Smooth muscle cell of trachea (primary cell): ENCODE measurements at places on chromosomes 7 and 10. TPM values are rescaled to one million over a fixed set of nuclear protein-coding genes. Genes with fewer than 3 reads are reported as not detected.

The FAM13C gene
- 2.5 and 3.3 TPM in 2 replicates for total RNA-seq

The CYP3A5 gene
- 0.17 and 0.44 TPM in 2 replicates for total RNA-seq

The FEZF1 gene
- total RNA-seq: not detected in 2 replicates

The HOXA13 gene
- total RNA-seq: under 0.01 TPM in 2 replicates

The CPSF4 gene
- 27.9 and 49.3 TPM in 2 replicates for total RNA-seq
